ENCODE measurements at places on chromosomes 12 and 14.
A peak's percentile ranks its signal among the peaks of the same experiment; 100 is the strongest.

DNA sequence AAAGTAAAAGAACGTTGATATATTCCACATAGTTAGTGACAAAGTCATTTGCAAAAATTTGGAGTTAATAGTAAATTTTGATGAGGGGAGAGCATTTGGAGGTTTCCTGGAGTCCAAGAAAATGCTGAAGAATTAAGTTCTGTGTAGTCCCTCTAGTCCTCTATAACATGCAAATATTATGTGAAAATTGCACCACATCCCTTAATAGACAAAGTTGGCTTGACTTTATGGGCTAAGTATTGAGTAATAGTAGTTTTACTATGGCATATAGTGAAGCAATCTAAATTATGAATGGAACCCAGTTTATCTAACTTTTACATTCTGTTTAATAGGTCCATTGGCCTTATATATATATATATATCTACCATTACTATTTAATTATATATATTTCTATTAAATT, 66.4 kb upstream of the DCN start:
- DNase-seq, result no peak

- no peak for DNase-seq
Observed at GRCh38 chr14:27184427-27184826, 586.6 kb upstream of the NOVA1 start.

- no peak for DNase-seq
Observed at GRCh38 chr12:68940731-68941130, 7.8 kb upstream of the CPM start.

- DNase-seq, result no peak
Observed at GRCh38 chr12:3244219-3244750, 167.1 kb downstream of the TSPAN9 start.

- no peak for DNase-seq
Observed at GRCh38 chr14:101878211-101878821, 86.1 kb upstream of the DYNC1H1 start.

- no peak for DNase-seq
Observed at GRCh38 chr14:55715889-55716288, 135.9 kb downstream of the KTN1 start.

DNA sequence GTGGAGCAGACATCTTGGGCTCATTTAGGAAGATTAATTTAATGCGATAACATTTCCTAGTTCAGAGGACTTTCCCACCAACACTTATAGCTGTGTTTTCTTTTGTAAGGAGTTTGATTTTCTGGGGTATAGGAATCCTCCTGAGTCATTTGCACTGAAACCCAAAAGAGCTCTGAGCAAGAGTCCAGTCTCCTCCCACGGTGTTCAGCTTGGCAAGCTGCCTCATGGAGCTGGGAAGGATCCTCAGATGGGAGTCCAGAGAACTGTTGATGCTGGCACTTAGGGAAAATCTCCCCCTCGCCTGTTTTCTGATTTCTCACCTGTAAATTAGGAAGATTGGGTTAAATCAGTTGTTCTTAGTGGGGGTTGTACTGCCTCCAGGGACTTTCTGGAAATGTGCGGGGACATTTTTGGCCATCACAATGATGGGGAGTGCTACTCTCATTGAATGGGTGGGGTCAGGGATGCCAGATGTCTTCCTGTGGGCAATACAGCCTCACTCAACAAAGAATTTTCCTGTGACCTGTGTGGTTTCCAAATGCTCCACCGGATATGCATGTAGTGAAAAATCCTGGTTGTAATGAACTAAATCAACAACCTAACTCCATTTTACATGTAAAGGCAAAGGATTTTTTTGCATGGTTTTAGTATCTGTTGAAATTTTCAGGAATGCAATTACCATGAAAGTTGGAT, 150.6 kb downstream of the ADCK1 start:
- no peak for DNase-seq

- no peak for DNase-seq
Observed at GRCh38 chr14:54854181-54854580, 48.4 kb downstream of the GCH1 start.

DNA sequence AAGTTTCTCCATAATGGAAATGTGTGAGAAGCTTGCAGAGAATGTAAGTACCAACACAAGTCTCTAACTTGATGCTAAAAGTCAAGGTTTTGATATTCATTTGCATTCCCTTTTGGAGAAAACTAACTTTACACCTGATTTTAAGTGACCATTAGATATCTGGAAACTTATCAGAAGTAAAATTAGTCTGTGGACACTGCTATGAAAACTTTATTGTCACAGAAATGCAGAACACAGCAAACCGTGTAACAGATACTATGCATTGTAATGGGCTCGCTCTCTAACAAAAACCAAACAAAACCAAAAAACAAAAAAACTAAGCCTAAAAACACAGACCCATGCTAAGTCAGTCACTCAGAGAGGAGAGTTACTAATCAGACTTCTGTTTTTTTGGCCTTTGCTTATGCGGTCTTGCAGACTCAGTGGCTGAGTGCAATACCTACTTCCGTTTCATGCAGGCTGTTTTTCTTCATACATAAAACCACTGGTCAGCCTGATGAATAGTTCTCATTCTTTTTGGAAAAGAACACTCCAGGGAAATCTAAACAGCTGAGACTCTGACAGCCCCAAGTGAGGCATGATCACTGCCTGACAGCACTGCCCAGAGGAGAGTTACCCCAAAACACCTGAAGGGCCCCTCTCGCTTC, 35.7 kb downstream of the NRDE2 start:
- DNase-seq, result no peak

DNA sequence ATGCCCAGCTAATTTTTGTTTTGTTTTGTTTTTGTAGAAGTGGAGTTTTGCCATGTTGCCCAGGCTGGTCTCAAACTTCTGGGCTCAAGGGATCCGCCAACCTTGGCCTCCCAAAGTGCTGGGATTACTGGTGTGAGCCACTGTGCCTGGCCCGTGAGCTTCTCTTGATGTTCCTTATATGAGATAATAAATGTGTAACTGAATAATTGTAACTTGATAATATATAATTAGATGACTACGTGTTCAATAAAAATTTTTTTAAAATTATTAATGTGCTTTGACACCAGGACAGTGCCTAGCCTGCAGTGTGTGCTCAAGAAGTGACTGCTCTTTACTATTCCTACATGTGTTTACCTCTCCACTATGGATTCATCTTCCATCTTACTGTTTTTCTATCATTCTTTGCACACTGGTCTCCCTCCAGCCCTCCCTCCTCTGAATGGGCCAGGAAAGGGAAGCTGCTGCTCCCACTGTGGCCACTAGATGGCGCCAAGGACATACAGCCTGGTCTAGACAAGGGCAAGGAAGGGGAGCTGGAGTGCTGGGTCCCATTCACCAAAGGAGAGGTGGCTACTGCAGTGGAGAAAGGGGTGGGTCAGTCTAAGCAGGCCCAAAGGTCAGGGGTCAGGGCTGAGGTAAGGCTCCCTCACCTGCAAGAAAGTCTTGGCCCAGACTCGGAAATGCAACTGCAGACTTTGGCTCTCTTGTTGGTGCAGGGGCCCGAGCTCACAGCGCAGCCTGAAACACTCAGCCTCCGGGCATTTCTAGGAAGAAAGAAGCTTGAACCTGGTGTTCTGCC, 14.7 kb upstream of the ZNF385A start:
- DNase-seq, result peak; percentile 86

GRCh38 chr12:64521833-64522232, 69.9 kb downstream of the TBK1 start:
- DNase-seq, result no peak

GRCh38 chr14:34135492-34135891, 184.6 kb upstream of the EGLN3 start:
- no peak for DNase-seq

DNA sequence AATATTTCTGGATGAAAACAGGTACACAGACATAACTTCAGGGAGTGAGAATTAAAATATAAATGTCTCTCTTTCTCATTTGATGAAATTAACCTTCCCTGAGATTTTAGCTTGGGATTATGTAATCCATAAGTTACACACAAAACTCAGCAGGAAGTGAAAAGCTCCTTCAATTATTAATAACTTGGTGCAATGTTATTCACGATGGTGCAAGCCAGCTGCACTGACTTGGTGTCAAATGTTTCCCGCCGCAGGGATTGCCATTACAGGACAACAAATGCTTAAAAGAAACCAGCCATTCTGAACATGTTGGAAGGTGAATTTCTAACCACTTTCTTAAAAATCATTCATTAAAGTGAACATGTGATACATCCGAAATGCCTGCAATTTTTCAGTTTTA, 250.4 kb downstream of the FOXN3 start:
- no peak for DNase-seq

Measured in stimulated activated CD4-positive, alpha-beta T cell treated with anti-CD3 and anti-CD28 coated beads, Interleukin-4, amount 100 ng/mL, for 1 hour (primary cell).